AG08396 (cell line): ENCODE measurements at places on chromosomes 1 and 21.

- DNase-seq: no peak
These were observed 239.2 kb downstream of the SMYD3 start for GRCh38 chr1:246267896-246268295.

DNA sequence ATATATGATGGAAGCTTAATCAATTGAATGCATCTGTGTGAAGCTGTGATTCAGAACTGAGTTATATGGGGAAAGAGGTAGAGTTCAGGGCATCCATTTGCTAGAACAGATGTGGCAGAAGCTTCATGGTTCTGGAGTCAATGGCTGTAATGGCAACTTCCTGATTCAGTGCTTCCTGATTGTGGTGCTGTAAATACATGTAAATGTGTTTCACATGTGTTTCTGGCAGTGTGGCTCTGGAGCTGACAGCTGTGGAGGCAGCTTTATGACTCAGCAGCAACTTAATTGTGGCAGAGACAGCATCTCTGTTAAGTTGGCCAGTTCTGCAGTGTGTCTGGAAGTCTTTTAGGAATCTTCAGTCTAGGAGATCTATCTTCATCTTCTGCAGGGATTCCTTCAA is 226.6 kb upstream of the ZRANB2 start:
- no peak for DNase-seq

DNA sequence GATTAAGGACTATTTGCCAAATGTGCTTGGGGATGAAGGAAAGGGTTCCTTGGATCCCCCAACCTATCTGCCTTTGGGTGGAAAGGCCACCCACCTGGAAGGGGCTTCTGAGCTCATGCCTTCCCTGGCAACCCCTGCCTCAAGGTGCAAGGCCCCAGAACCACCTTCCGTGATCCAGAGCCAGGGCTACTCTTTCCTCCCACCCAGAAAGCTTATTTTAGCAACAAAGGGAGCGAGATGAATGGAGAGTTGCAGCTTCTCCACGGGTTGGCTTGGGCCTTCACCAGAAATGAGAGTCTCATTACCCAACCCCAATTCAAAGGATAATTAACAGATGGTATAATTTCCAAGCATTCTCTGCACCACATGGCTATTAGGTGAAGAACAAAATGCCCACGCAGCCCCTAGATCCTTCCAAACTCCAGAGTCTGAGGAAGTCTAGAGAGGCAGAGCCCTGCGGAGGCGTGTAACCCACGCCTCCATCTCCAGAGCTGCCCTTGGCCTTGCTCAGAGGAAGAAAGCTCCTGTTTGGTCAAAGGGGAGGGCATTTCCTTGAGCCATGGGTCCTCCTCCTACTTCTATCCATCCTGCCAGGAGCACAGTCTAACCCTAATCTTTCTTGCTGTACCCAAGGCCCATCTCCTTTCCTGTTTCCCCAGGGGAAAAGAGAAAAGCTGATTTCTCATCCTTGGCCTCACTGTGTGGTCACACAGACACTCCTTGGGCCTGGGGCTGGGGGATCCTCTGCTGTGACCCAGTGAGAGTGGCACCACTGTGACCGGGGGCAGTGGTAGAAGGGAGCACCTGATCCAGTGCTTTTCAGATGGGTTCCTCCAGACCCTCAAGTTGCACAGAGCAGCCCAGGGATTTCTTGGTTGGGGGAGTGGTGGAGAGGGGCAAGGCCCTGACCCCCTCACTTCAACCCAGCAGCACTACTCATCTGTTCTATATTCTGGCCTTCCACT is 1.7 kb upstream of the CELSR2 start:
- no peak for DNase-seq

- peak; percentile 52 for DNase-seq
These were observed 22.8 kb downstream of the TMEM50A start for GRCh38 chr1:25360596-25361581.

DNA sequence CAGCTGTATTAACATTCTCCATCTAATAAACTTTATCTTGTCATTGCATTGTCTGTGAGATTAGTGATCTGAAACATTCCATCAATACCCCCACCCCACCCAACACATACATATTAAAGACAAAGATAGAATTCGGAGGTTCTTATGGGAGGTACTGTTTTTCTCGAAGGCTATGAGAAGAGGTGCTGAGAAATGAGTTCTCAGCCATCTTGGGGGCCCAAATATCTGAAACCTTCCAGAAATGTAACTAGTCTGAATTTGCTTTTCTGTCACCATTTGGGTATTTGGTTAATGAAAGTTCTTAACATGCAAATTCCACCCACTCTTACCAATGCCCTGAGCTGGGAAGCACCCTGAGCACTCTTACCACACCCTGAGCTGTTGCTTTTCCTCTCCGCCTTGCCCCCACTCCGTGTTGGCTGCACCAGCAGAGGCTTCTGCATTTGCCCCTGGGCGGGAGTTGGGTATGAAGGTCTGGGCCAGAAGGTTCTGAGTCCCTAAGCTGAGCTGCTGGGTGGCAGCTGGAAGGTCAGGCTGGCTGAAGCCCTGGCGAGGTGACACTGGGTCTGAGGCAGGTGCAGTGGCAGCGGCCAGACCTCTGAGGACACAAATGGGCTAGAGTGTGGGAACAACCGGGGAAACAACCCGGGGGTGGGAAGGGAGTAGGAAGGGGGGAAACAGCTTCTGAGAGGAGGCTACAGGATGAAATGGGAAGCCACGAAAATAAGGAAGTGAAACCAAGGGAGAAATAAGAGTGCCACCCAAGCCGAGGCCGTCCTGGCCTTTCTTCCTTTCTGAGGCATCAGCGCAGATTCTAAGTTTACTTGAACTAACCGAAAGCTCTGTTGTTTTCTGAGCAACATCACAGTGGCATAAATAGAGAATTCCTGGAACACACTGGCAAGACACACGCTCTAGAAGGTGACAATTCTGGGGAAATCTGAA is 26.3 kb upstream of the IER5 start:
- DNase-seq: no peak

GRCh38 chr1:15681349-15682292 is 2.5 kb upstream of the PLEKHM2 start:
- no peak for DNase-seq

- no peak for DNase-seq
These were observed 112.3 kb downstream of the HHAT start for GRCh38 chr1:210441028-210441427.

GRCh38 chr1:179127163-179127895 is 45.5 kb downstream of the TOR3A start:
- DNase-seq: no peak

DNA sequence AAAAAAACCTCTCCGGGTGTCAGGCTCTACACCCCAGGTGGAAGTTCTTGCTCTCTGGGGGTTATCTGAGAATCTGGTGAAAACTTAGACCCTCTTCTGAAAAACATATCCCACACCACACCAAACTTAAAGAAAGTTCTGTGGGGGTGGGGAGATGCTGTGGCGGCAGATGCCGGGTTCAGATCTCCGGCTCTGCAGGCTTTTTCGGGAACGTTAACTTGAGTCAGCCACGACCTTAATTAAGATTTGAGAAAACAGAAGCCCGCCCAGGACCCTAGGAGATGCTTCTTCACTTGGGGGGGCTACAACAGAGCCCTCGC is 2.3 kb downstream of the RCC2 start:
- DNase-seq: no peak

DNA sequence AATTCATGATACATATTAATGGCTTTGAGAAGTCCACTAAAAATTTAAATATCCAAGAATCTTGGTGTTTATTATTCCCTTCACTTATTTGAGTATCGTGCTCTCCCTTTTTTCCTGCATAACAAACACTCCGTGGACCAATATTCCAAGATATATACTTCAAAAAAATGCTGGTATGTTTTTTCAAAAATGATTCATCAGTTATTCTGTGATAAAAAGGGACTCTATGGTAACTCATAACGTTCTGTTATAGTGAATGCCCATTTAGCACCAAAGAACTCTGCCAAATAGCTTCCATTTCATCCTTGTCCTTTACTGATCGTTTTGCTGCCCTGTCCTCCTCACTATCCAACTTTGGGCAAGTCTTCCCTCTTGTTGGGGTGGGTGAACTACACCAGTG is 12.9 kb downstream of the GIPC2 start:
- no peak for DNase-seq

DNA sequence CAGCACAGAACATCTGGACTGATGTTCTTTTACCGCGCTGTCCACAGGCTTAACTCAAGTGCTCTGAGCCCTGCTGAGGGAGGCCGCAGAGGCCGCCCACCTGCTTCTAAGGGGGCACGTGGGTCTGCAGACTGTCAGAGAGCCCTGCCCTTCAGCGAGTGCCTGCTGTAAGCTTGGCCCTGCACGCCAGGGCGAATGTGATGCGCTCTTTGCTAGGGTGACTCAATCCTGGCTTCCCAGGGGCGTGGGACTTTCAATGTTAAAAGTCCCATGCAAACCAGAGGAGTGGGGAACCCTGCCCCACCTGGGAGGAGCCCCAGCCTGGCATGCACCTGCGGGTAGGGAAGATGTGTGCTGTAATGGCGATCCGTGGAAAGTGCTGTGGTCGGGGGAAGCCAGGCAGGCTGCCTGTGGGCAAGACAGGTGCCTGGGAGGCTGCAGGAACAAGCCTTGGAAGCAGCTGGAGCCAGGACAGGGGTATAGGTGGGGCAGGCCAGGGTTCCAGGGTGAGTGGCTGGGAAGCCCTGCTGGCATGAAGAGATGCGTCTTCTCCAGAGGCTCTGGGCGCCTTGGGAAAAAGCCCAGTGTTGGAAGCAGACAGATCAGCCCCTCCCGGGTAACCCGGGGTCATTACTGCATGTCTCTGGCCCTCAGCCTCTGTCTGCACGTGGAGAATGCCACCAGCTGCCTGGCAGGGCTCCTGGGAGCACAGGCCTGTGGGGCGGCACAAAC is 594 bp upstream of the PANK4 start:
- peak; percentile 75 for DNase-seq

DNA sequence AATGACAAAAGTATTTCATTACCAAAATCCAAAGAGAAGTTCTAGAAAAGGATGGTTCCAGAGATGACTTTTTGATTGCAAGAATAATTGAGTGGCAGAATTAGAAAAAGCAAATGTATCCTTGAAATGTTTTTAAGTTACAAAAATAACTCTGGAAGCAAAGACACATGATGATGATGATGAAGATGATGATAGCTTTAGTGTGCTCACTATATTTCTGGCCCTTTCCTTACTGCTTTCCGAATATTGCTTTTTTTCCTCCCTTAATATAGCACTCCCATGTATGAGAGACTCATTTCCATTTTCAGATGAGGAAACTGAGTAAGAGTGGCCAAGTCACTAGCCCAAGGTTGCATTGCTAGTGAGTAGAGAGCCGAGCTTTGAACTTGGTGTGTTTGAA is 54.7 kb downstream of the CACHD1 start:
- no peak for DNase-seq

DNA sequence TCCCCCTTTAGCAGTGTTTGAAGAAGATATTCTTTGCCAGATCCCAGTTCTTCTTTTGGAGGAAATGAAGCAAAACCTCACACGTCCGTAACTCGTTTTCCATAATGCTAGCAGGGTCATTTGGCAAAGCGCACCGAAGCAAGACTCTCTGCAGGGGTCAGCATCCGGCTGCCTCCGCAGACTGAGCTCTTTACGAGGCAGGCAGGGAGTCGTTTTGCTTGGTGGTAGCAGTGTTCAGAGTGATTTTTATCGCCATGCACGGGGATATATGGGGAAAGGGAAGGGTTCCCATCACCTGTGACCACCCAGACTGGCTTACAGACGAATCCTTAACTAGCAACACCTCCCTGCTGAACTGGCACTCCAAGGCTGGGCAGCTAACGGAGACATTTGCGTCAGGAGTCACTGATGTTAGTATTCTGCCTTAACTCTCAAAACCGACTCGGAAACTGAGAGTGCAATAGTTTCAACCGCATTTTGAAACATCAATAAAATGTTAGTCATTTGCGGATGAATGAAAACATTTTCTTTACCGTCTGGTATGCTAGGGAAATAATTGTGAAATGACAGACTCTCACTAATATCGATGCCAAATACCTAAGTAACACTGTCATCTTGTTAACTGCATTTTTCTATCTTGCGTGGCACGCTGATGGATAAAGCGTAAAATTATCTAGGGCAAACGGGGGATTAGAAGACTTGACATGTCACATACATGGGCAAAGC is 2.2 kb upstream of the NEGR1 start:
- DNase-seq: peak; percentile 45

GRCh38 chr21:15682977-15683376 is 46.8 kb upstream of the USP25 start:
- DNase-seq: peak; percentile 23

- DNase-seq: no peak
These were observed 20.1 kb downstream of the MGST3 start for GRCh38 chr1:165650981-165651625.

DNA sequence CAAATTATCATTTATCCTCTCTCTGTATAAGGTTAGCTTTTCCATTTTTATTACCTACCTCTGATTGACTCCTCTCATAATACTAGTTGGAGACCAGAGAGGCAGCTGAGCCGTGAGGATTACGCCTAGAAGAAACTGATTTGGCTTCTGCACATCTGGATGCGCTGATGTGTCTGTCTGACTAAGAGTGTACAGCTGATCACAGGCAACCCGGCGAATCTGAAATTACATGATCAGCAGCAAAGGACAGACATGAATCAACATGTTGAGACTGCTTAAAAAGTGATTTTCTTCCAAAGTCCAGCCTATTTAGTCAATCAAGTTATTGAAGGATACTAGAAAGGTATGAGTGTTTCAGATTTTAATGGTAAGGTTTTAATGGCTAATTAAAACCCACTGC is 81.2 kb downstream of the PCSK9 start:
- DNase-seq: no peak

DNA sequence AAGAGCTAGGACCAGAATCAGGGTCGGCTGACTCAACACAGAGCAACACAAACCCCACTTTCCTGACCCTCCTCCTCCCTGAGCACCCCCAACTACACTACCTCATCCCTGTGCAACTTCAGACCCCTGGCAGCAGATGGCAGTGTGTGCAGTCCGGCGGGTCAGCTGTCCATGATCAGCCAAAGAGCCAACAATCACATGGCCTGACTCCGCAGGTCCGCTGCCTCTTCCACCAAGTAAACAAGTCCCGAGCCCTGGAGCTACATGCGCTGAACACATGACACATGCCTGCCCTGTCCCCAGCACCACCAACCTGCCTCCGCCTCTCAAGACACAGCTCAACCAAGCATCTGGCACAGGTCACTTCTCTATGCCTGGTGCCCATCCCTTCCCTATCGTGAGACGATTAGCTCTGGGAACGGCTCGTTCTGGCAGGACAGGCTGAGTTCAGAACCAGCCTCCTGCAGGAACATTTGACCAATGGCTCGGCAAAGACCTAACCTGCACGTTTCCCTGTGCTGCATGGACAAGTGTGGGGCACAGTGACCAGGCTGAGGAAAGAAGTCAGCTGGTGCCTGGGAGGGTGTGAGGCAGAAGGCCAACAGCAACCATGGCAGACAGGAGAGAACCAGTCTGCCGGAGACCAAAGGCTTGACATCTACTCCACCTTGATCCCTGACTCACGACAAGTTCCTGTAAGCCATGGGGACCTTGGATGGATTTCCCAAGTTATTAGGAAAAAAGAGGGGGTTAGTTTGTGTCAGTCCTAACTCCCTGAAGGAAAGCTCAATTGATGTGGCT is 60.3 kb downstream of the CD46 start:
- DNase-seq: peak; percentile 73
